ENCODE measurements at places on chromosomes 3 and 15.

- no peak for DNase-seq
Observed at GRCh38 chr15:52787123-52787503, 3.0 kb downstream of the ONECUT1 start.

DNA sequence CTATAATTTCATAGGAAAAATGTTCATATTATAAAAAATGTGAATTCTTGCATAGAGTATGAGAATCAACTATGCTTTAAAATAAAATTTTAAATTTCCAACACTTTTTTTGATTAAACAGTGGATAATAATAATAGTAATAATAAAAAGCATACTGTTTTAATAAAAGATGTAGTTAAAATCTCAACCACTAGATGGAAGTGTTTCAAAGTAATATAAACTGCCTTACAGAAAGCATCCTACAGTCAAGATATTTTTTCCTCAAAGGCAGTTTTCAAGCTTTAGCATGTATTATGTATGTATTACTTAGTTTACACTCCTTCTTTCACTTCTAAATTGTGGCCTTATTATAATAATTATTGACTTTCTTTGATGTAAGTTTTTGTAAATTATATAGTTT lies 217.5 kb downstream of the CHL1 start:
- no peak for DNase-seq

DNA sequence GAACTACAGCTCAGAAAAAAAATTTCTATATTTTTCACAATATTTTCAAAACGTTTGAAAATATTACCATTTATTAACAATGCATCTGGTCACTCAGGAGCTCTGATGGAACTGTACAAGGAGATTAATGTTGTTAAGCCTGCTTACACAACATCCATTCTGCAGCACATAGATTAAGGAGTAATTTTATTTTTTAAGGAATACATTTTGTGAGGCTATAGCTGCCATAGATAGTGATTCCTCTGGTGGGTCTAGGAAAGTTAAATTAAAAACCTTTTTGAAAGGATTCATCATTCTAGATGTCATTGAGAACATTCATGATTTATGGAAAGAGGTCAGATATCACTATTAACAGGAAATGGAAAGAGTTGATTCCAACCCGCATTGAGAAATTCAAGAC lies 196.9 kb downstream of the C3orf38 start:
- no peak for DNase-seq

- no peak for DNase-seq
Observed at GRCh38 chr15:61090386-61091288, 138.5 kb downstream of the RORA start.

- no peak for DNase-seq
Observed at GRCh38 chr3:139705631-139706030, 27.9 kb upstream of the NMNAT3 start.

DNA sequence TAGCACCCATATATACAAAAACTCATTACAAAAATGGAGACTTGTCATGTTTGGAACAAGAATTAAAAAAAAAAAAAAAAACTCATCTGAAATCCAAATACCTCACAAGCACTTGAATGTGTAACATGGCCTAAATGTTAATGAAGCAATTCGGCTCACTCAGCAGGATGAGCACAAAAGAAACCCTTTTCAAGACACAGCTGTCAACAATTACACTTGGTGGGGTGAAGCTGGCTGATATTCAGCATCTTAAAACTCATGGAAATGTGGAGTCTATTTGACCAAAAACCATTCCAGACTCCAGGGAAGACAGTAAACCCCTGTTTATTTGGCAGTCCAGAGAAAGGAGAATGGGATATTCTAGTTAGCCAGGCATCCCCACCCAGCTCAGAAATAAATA lies 205.4 kb upstream of the TSC22D2 start:
- DNase-seq = no peak

DNA sequence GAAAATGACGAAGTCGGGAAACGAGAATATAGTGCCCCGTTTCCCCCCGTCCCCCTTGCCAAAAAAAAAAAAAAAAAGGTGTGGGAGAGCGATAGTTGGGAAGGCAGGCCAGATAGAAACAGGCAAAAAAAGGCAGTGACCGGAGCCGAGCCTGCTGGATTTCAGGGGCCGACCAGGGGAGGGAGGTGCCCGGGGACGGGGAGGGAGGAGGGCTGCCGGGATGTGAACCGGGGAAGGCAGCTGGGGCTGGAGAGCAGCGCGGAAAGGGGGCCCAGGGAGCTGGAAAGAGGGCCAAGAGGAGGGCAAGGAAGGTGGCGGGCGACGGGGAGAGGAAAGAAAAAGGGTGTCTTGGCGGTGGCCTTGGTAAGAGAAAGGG lies 837 bp downstream of the LRRN1 start:
- DNase-seq = no peak

Measured in activated T-helper 9 cell treated with anti-CD3 and anti-CD28 coated beads, Interleukin-2, amount 50 U/mL, for 16 hours (primary cell).